ENCODE measurements at places on chromosomes 6 and 20.

- no peak for DNase-seq
Observed at GRCh38 chr20:59027741-59028320, 4.3 kb downstream of the ATP5F1E start.

- DNase-seq = no peak
Observed at GRCh38 chr20:50589548-50590347, 79.6 kb downstream of the PTPN1 start.

DNA sequence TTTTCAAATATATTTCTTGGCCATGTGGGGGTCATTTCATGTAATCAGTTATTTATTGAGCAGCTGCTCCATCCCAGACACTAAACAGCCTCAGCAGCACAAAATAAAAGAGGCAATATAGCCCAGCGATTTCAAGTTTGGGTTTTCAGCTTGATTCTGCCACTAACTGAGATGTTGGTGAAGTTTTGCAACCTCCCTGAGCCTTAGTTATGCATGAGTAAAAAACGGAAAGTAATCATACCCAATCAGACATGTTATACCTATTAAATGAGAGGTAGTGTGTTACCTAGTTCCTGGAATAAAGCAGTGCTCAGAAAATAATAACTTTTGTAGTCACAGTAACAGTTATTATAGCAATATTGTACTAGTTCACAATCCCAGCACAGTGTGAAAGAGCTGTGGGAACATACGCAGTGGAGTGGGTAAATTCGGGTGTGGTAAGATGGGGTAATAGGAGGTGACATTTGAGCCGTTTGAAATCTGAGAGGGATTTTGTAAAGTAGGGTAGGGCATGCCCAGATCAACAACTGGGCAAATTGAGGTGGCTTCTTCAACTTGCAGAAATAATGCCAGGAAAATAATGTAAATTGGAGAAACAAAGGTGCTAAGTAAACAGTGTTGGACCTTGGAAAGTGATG is 1.5 kb downstream of the SLC9A8 start:
- DNase-seq = no peak

- DNase-seq = peak; percentile 91
Observed at GRCh38 chr20:41316602-41317545, 657 bp downstream of the ZHX3 start.

DNA sequence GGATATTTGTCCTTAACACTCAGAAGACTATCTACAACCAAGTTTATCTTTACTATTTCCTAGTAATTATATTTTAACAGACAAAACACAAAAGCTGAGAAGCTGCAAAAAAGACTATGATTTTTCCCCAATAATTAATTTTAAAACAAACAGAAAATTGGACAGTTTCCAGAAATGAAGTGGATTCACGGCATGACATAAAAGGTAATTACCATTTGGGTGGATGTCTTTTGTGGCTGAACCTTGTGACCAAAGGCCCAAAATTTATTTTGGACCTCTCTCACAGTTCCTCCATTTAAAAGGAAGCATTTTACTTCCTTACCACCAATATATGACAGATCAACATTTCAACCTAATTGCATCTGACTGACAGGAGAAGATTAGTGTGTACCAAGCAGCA is 90.2 kb downstream of the GMDS start:
- no peak for DNase-seq

DNA sequence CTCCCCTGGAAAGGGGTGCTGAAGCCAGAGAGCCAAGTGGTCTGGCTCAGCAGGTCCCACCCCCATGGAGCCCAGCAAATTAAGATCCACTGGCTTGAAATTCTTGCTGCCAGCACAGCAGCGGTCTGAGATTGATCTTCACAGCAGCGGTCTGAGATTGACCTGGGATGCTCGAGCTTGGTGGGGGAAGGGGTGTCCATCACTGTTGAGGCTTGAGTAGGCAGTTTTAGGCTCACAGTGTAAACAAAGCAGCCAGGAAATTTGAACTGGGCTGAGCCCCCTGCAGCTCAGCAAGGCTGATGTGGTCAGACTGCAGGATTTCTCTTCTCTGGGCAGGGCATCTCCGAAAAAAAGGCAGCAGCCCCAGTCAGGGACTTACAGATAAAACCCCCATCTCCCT is 41.3 kb upstream of the B3GAT2 start:
- no peak for DNase-seq

GRCh38 chr6:85283436-85283835 is 166.4 kb upstream of the NT5E start:
- no peak for DNase-seq

DNA sequence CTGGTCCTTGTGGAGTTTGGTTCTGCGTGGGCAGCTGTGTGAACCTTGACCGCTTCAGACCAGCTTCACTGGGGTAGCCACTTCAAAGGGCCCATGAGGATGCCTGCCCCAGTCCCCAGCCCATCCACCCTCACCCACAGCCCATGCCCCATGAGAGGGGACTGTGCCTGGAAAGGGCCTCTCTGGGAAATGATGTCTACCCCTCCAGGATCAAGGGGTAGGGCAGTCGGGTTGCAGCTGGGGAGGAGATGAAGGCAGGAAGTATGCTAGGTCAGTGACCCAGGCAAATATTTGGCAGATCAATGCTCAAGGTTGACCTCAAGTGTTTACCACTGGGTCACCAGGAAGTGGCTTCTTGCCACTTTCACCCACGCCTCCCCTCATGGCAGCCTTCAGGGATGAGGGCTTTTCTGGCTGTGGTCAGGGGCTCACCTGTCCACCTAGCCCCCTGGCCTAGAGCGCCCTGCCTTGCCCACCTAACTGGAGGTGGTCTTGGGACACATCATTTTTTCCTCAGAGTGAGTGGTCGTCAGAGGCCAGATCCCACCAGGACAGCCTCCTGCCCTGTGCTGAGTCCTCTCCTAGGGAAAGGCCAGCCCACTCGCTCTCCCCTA is 109.5 kb downstream of the SNX5 start:
- DNase-seq = no peak

- no peak for DNase-seq
Observed at GRCh38 chr20:2000285-2000684, 6.4 kb upstream of the PDYN start.

- DNase-seq = no peak
Observed at GRCh38 chr6:41691426-41692079, 43.9 kb downstream of the TFEB start.
